ENCODE measurements at places on chromosomes 4 and X.

- DNase-seq, result no peak
These were observed 31.3 kb upstream of the ASMTL start for GRCh38 chrX:1483843-1484637.

- no peak for DNase-seq
These were observed 62.0 kb downstream of the CCSER1 start for GRCh38 chr4:90189178-90189577.

GRCh38 chr4:94889523-94889922 is 131.8 kb downstream of the BMPR1B start:
- DNase-seq, result no peak

- no peak for DNase-seq
These were observed 97.7 kb downstream of the ARHGAP10 start for GRCh38 chr4:147829401-147830101.

GRCh38 chrX:13367950-13368349 is 48.1 kb upstream of the ATXN3L start:
- no peak for DNase-seq

DNA sequence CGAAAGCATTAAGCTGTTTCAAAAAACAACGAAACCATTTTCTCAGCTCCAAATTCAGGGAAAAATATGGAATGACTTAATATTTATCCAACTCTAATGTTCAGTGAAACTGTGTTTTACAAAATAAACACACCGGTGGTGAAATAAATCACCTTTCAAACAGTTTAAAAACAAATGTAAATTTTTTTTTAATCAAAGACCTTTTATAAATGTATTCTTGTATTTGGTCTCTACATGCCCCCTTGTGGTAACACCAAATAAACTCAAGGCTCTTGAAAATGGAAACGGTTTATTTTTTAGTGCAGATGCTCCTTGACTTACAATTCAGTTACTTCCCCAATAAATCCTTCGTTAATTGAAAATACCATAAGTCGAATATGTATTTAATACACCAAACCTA is 45.8 kb upstream of the ITM2A start:
- DNase-seq, result no peak

GRCh38 chr4:2843263-2843940 is at the start of gene ADD1:
TSS of gene ADD1 (plus strand) at chr4:2843844. CDS start at chr4:2875916, 32,072 bp downstream.
- peak; percentile 99 for DNase-seq

DNA sequence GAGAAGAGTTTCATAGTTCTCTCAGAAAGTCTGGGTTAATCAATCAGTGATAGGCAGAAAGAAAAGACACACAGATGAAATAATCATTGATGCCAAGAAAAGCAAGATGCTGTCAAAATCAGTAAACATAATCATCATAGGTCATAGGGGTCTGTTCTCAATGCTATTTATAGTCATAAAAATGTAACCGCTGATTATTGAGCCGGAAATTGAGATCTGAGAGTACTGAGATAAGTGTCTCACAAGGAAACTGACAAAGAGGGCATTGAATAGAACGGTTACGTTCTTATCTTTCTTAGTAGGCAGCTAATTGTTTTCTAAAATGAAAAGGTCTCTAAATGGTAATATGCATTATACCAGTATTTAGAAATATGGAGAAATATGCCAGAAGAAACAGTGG is 1686.1 kb upstream of the AGA start:
- DNase-seq, result no peak

DNA sequence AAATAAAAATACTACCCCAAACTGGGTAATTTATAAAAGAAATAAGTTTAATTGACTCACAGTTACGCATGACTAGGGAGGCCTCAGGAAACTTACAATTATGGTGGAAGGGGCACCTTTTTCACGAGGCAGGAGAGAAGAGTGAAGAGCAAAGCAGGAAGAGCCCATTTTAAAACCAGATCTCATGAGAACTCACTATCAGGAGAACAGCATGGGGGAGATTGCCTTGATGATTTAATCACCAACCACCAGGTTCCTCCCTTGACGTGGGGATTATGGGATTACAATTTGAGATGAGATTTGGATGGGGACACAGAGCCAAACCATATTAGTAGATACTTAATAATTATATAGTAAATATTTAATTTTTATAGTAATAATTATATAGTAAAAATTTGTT is 10.1 kb downstream of the CISD2 start:
- DNase-seq, result no peak

- DNase-seq, result no peak
These were observed 240.7 kb downstream of the C4orf33 start for GRCh38 chr4:129336457-129337227.

- DNase-seq, result no peak
These were observed 8.4 kb upstream of the TBL1X start for GRCh38 chrX:9456250-9457074.

Measured in stimulated activated CD4-positive, alpha-beta T cell treated with anti-CD3 and anti-CD28 coated beads, TNF-alpha, amount 100 ng/mL, for 1 hour (primary cell).